ENCODE measurements at places on chromosomes 11 and 22. TPM values are rescaled to one million over a fixed set of nuclear protein-coding genes. Genes with fewer than 3 reads are reported as not detected.

Gene KDM4E
- not detected for total RNA-seq

GRCh38 chr11:100624346-100624745 is 62.7 kb upstream of the ARHGAP42 start:
- DNase-seq, result no peak

Gene UCP3
- 13.9 TPM for total RNA-seq

- DNase-seq, result no peak
These were observed 30.3 kb downstream of the TNKS1BP1 start for GRCh38 chr11:57294225-57295131.

GRCh38 chr22:27676545-27677213 is 124.9 kb downstream of the MN1 start:
- DNase-seq, result no peak

Gene IL17REL
- total RNA-seq, result not detected

DNA sequence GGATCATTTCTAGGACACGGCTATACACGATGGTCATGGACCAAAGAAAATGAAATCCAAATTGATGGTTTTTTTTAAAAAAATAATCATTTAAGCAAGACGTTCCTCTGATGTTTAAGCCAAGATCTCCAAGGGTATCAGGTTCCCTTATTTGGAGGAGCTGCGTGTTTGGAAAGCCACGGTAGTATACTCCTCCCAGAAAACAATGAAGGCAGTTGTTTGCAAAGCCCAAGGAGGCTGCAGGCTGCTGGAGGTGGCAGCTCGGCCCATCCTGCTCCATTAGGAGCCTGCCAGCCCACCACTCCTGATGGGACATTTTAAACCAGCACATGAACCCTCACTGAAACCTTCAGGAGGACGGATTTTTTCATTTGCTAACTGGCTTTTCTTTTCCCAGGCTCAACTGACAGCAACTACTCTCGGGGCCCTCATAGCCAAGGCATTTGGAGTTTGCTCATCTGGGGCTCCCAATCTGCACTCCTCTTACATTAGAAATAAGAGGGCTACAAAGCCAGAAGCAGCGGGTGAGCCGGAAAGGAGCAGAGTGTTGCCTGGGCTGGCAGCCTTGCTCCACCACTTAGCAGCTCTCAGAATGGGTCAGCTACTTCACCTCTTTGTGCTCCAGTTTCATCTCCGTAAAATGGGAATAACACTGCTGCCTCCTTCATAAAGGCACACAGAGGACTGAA is 58.4 kb downstream of the ABTB2 start:
- DNase-seq, result no peak

GRCh38 chr22:32088084-32088483 is 45.0 kb downstream of the SLC5A1 start:
- no peak for DNase-seq

Gene CCDC15
- total RNA-seq, result 1.2 TPM

Gene TMEM218
- total RNA-seq, result 15.2 TPM

GRCh38 chr22:36301384-36301828 is 48.5 kb downstream of the APOL1 start:
- DNase-seq, result no peak

Gene HNRNPUL2
- 21.3 TPM for total RNA-seq
